ENCODE measurements at places on chromosomes 2 and 18.

GRCh38 chr2:61173116-61173515, 11.1 kb downstream of the C2orf74 start:
- no peak for DNase-seq

GRCh38 chr2:54054271-54054670, 61.1 kb upstream of the ACYP2 start:
- DNase-seq, result no peak

DNA sequence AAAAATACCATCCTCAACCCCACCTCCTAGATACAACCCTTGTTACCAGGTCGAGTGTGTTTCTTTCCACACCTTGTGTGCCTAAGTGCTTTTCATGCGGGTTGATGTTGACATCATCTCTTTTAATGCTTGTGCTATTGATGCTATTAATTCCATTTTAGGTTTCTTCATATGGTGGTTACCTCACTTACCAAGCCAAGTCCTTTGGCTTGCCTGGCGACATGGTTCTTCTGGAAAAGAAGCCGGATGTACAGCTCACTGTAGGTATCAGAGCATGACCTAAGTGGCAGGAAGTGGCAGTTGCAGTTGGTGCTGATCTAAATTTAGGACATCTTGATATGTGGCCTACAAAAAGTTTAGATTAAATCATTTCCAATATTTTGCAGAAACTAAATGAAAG, 149.9 kb upstream of the TTC39C start:
- no peak for DNase-seq

- peak; percentile 31 for DNase-seq
These were observed 102.2 kb upstream of the RAB6C start for GRCh38 chr2:129877289-129877741.

DNA sequence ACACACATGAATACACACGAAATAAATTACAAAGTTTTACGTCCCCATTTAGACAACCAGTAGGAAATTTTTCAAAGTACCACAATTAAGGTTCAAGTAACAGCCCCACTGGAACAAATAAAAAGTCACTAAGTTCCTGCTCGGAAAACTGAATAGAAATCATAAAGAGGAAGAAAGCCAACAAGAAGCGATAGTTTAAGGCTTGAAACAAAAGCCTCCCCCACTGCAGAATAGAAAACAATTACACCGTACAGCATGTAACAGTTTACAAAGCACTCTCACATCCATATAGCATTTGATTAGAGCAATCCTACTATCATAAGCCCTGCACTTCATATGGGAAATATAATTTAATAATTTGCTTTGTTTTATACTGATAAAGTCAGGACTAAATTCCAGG, 15.5 kb downstream of the KLF7 start:
- no peak for DNase-seq

DNA sequence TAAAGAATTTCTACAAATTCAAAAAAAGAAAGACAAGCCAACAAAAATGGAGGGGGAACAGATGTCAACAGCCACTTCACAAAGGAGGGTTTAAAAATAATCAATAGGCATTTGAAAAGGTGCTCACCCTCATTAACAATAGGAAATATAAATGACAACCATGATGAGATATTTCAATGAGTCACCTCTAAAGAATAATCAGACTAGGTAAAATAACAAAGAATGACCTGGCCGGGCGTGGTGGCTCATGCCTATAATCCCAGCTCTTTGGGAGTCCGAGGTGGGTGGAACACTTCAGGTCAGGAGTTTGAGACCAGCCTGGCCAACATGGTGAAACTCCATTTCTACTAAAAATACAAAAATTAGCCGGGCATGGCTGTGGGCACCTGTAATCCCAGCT, 133.6 kb downstream of the KCNE4 start:
- no peak for DNase-seq

DNA sequence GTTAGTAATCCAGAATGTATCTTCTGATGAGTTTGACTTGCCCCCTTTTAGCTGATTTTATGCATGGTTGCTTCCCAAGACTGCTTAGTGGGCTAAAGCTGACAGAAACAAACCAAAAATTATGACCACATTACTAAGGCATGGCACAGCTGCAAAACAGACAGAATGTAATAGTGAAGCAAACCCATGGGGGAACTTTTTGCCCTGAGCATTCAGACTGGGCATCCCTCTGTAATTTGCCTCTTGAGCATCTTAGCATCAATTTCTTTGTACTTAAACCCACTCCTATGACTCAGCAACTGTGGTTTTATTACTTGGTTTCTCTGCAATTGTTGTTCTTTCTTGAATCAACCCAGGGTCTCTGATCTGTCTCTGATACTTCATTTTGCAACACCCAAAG, 487.3 kb upstream of the DCC start:
- DNase-seq, result no peak

- no peak for DNase-seq
These were observed 4.2 kb downstream of the TMEM177 start for GRCh38 chr2:119683074-119683712.

- DNase-seq, result no peak
These were observed 21.2 kb downstream of the MPHOSPH10 start for GRCh38 chr2:71151620-71152019.

- DNase-seq, result no peak
These were observed 25.3 kb downstream of the CROCC2 start for GRCh38 chr2:240931319-240931949.

GRCh38 chr2:170141865-170142264, 36.1 kb upstream of the MYO3B start:
- DNase-seq, result no peak

GRCh38 chr2:6782517-6783237, 83.0 kb downstream of the CMPK2 start:
- no peak for DNase-seq

DNA sequence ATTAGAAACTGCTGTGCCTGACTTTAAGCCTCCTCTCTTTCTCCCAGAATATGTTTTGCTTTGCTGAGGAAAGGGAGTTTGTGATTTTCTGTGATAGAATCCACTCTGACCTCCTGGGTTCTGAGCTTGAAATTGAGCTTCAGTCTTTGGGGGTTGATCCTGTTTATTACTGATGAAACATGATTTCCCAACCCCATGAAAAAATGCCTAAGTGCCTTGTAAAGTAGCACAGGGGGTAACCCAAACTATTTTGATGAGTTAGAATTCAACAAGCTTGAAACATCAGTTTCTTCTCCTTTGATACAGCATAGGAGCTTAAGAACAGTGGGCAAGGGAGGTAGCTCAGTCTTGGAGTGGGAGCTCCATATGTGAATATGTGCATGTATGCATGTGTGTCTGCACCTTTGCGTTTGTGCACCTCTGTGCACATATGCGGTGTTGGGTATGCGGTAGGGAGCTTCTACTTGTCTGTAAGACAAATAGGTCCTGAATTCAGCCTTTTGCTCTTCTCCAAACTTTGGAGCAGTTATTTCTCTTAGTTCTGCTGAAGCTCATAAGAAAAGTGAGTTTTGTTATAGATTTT, 364.6 kb downstream of the OSR1 start:
- DNase-seq, result no peak

- DNase-seq, result no peak
These were observed 9.0 kb downstream of the RNF144A start for GRCh38 chr2:6926071-6926732.

DNA sequence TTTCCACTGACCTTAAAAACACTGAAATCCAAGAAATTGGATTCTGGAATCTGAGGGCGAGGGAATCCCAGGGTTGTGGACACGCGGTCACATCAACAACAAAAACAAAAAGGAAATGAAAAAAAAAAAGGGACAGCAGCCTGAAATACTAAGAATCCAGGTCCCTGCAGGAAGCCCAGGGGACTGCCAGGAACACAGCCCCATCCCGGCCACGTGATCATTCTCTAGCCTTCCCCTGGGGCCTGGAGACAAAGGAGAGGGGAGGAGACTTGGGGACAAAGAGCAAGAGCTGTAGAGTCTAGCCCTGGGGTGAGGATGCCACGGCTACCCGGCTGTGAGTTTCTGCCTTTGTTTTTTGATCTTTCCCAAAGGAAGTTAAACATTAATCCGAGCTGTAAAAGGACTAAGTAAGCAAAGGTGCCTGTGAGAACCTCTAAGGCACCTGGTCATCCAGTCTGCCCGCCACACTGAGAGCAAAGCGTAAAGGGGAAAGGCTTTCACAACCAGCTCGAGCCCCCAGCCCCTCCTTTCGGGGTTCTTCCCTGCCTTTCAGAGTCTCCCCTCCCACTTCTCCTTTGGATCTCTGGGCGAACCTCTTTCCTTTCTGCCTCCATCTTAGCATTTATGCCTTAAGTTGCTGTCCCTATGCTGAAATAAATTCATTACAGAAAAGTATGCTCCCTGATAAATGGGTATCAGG, 57.9 kb upstream of the MSH2 start:
- no peak for DNase-seq

DNA sequence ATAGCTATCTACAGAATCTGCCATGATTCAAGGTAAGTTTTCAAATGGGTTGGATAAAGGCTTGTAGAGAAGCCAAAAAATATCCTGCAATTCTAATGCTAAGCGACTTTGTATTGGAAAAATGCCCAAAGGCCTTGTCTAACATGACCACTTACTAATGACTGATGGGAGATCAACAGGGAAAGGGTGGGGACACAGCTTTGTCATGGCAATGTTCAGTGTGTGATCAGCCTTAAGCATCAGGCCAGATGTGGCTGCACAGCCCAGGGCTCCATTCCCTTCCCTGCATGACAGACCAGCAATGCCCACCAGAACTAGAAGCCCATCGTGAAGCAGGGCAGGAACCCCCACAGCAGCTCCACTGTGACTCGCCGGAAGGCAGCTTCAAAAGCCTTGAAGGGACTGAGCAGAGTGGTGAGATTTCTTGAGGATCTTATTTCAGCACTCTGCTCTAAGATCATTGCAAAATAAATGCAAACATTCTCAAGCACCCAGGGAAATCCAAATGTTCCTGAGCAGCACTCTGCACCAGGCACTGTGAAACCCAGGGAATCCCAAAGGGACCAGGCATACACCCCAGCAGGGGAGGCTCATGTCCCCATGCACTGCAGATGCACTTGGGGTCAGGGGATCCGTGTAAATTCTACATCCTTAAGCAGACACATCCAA, 517.9 kb upstream of the SMIM21 start:
- no peak for DNase-seq

DNA sequence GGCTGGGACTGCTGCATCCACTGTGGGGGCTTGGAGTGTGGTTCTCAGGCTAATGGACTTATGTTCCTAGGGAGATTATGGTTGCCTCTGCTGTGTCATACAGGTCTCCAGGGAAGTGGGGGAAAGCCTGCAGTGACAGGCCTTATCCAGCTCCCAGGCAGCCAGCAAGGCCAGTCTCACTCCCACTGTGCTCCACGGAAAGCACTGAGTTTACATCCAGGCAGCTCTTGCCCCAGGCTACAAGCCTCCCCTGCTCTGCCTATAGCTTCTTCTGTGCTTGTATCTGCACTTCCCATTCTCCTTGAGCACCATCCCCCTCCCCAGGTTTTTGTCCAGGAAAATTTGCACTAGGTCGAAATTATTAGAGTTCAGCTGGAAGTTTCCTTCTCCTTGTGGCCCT, 231.9 kb downstream of the ZRANB3 start:
- no peak for DNase-seq

DNA sequence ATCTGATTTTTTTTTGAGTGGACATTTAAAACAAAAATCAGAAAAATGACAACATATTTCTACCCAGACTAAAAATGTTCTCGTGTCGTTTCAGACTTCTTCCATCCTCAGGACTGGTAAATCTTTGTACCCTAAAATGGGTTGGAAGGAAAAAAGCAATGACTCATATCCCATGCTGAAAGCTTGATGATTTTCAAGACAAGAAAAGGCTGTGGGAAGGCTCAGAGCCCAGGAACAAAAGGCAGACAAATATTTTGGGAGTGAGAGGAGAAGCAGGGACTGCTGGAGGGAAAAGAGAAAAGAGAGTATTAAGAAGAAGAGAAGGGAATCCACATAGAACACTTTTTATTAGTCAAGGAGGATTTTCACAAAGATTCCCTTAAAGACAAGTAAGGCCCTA, 77.1 kb upstream of the CTAGE1 start:
- no peak for DNase-seq

- DNase-seq, result no peak
These were observed 766.1 kb upstream of the SALL3 start for GRCh38 chr18:78213361-78213994.

DNA sequence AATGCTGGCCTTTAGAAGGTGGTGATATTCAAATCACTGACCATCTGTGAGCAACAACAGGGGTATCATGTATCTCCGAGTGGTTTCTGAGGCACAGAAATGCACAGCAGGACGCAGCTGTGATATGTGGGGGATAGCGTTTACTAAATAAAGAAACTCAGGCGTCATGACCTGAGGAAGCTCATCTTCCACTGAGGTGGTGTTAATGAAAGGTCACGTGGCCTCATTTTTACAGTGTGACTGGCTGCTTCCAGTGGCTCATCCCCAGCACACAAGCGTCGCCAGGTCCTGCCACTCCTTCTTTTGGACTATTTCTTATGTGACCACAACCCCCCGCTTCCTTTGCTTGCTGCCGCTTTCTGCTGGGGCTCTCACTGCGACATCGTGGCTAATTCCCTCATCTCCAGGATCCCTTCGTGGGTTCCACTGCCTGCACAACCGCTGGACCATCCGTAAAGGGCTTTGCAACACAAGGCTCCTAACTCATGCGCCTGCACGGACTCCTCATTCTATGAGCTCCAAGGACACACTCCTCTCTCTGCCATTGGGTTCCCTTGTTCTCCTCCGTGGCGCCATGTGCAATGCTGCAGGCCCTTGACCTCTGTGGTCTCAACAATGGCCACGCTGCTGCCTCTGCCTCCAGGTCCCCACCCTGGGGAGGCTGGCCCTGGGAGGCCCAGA, 109.3 kb downstream of the MBP start:
- no peak for DNase-seq

- DNase-seq, result no peak
These were observed 218.1 kb upstream of the TNP1 start for GRCh38 chr2:217077831-217078407.

- no peak for DNase-seq
These were observed 26.4 kb downstream of the MARCHF4 start for GRCh38 chr2:216345846-216346245.

- no peak for DNase-seq
These were observed 22.3 kb upstream of the ERICH2 start for GRCh38 chr2:170747921-170748320.

GRCh38 chr2:8992643-8993042, 10.8 kb downstream of the MBOAT2 start:
- DNase-seq, result no peak

DNA sequence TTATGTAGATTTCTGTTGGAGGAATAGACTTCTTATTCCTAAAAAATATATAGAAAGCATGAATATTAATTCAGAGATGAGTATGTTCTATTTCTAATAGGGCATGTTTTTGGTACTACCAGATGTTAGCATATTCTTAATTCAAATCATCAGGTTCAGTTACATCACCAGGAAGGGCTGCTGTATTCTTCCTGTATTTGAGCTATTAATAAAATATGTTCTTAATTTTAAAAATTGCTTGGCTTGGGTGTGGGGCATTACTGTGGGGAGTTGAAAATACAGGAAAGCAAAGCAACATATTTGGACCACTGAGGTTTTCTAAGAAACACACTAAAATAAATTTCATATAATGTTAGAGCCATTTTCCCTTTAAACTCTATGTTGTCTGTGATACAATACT, 343.0 kb downstream of the EPHA4 start:
- no peak for DNase-seq

DNA sequence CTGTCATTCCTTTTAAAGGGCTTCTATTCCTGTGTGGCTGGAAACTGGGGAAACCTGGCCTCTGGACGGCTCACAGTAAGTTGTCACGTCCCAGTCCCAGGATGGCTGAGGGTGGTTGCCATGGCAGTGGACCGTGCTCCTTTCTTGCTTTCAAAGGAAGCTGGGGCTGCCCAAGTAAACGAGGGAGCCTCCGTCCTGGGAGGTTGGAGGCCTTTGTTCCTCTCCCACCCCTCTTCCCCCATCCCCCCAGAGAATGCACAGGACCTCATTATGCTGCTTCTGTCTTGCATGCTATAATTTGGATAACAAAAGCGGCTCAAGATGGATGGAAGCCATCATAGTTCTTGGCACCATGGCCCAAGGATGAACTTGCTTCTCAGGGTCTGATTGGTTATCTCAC, 325.5 kb upstream of the HS6ST1 start:
- no peak for DNase-seq

Measured in NCI-H1048 (cell line).